ENCODE measurements at places on chromosomes 2 and 18.

DNA sequence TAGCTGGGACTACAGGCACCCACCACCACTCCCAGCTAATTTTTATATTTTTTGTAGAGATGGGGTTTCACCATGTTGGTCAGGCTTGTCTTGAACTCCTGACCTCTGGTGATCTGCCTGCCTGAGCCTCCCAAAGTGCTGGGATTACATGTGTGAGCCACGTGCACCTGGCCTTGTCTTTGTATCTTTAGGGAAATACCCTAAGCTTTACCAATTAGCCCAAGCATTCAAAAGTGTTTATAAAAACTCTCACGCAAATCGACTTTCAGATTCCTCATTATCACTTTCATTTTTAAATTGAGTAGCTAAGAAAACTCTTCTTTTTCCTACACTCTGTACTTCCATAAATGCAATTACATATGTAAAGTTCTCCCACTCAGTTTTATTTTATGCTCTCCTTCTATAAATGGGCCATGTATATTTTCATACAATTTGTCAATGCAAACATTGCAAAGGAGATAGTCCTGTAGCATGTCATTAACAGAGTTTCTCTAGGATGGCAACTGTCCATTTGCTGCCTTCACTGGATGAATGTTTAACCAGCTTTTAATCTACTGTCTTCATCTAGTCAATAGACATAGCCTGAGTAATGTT lies 326.2 kb upstream of the LRATD1 start:
- DNase-seq, result no peak

DNA sequence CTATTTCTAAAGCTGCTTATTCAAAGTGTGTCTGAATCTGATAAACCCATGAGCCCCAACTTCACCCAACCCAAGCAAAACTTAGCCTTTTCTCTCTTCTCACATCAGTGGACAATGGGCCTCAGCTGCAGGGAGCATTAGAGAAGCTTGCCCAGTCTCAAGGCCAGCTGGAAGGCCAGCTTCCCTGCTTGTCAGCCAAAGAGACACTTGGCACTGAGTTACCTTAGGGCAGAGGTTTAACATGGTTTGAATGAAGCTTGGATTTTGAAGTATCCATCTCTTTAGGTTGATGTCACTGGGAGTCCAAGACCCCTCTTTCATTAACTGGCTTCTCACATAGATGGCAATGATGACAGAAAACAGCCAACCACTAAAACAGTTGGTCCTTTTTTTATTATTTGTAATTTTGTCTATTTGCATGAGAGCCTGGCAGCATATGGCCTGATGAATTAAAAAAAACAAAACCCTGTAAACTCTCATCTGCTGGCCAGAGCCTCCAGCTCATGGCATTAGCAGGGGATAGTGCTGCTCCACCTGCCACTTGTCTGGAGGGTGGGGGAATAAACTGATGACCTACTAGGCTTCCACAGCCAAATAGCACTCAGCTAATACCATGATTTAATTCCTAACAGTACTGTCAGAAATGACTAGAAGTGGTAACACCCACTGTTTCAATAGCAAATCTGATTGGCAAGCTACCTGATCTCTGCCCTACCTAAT lies 137.0 kb downstream of the UBE2E3 start:
- no peak for DNase-seq

DNA sequence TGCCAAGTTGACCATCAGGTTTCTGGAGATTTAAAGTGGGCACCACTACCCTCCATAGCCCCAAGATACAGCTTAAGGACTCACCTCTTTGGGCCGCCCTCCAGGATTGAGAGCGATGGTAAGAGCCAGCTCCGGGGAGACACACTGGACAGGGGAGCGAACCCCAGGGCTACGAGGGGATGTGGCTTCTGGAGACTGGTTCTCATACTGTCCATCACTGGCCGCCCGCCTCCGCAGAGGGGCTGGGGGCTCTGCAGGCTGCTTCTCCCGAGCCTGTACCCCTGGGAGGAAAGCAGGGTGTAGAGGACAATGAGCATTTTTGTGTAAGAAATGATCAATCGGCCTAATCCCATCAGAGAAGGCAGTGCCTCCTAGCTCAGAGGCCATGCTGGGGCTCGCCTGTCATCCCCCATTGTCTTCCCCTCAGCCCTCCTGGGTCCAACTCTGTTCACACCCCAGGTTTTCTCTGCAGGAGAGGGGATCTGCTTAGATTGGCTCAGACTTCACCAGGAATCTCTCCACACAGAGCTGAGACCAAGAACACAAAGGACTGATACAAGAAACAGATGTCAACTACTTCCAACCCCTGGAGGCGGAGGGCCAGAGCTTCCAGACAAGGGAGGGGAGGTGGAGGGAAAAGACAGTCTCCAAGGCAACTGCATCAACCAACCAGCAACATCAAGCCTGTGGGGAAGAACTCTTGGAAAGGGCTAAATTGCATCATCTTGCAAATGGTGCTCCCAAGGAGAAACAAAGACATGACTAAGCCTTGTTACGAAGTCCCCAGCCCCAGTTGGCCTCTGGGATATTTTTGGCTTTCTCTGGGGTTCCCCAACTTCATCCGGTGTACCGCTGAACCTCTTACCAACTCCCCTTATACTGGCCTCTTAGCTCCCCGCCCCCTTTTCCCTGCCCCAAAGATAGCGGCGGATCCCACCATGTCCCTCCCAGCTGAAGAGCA lies 166.6 kb downstream of the TNS1 start:
- no peak for DNase-seq

DNA sequence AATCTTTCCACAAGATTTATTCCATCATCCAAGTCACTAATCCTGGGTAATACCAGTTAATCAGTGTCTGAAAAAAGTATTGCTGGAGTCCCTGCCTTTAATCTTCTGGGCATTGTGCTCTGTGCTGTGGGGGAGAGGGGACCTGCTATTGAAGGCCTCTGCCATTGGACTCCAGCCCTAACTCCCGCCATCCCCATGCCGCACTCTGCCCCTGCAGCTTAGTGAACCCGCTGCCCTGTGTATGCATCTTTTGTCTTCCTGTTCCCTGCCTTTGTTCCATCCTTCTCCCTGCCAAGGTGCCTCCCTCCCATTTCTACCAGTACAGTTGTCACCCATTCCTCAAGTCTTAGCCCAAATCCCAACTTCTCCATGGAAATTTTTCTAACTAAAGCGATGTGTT lies 113.8 kb upstream of the EPAS1 start:
- no peak for DNase-seq

DNA sequence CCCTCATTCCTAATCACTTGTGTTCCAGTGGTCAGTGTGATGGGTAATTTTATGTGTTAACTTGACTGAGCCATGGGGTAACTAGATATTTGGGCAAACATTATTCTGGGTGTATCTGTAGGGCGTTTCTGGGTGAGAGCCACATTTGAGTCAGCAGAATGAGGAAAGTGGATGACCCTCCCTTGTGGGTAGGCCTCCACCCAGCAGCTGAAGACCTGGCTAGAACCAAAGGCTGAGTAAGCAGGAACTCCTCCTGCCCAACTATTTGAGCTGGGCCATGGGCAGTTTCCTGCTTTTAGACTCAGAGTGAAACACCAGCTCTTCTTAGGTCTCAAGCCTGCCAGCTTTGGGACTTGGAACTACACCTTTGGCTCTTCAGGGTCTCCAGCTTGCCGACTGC lies 141.8 kb downstream of the ACKR3 start:
- DNase-seq, result no peak

- DNase-seq, result no peak
Observed at GRCh38 chr2:105362862-105363591, 25.7 kb downstream of the C2orf49 start.

DNA sequence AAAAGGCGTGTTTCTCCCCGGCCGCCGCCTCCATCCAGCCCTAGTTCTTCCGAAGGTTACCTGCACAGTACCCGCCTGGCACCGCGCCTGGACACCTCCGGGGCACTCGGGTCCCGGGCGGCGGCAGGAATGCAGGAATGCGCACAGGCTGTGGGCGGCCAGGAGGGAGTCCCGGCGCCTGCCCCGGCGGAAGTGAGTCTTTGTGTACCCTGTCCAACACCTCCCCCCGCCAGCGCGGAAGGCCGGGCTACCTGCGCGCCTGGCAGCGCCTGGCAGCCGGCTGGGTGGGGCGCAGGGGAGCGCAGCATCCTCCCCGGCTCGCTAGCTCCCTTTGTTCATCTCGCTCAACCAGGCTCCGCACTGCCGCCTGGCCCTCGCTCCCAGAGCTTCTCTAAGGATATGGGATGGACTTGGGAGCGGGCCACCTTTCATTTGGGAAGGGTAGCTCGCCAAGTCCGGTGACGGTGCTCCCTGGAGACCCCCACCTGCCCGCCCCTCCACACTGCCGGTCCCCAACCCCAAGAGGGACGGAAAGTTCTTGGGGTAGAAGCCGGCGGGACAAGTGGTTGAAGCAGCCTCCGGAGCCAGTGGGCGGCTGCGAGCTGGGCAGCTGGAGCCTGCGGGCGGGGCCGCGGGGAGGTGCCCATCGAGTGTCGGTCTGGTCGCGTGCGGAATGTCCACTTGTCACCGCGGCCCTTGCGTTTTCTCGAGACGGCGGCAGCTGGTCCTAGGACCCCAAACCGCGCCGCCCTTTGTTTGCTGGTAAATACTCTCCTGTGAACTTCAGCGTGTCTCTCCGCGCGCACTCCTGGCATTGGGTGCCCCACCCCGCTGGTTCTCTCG lies 1.2 kb upstream of the ST6GAL2 start:
- peak; percentile 15 for DNase-seq

DNA sequence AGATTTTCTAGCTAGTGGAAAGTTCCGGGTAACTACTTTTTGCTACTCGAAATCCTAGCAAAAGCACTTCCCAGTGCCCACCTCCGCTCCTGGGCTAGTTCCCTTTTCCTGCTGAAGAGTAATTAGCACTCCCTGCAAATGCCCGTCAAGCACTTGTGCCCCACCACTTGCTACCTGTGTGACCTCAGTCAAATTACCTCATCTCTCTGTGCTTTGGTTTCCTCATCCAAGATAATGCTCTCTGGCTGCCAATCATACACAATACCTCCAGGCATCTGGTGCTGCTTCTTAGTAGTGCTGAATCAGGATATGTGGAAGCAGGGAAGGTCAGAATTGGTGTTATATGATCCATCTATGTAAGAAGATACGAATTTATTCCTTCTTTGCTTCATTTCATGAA lies 102.1 kb upstream of the CDCA7 start:
- no peak for DNase-seq

DNA sequence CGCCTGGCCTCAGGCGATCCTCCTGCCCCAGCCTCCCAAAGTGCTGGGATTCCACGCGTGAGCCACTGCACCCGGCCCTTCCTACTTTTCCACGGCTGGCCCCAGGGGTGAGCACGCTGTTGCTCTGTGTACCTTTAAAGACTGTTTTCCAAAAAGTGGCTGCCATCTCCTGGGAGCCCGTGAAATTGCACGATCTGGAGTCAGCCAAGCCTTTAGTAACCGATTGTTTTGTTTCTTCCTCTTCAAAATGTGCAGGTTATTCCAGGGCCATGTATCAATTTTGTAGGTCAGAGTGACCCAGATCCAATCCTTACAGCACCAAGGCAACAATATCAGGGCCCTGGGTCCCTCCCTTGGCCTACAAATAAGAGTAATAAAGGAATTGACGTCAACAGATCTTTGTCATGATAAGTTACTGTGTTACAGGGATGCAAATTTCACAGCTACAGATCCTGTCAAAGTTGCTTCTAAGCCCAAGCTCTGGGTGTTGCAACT lies 135.6 kb upstream of the ZNF236 start:
- DNase-seq, result no peak

DNA sequence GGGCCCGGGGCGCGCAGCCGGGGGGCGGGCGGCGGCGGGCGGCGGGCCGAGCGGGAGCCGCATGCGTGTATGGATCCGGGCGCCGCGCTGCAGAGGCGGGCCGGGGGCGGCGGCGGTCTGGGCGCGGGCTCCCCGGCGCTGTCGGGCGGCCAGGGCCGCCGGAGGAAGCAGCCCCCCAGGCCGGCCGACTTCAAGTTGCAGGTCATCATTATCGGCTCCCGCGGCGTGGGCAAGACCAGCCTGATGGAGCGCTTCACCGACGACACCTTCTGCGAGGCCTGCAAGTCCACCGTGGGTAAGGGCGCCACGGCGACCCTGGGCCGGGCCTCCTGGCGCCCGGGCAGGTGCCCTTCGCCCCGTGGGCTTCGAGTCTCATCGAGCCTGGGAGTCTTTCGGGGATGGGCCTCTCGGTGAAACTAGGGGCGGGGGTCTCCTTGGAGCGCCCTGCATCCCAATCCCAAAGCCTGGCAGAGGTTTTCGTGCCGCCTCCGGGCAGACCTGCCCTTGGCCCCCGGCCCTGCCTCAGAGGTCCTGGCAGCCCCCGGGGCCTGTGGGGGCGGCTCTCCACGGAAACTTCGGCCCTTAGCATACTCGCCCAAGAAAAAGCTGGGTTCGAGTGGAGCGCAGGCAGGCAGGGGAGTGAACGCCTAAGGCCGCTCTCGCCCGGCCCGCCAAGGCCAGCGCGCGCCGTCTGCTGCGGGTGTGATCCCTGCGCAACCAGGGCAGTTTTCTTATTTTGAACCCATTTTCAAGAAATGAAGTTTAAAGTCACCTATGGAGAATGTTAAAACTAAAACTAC lies 622 bp downstream of the RAB12 start:
- no peak for DNase-seq

DNA sequence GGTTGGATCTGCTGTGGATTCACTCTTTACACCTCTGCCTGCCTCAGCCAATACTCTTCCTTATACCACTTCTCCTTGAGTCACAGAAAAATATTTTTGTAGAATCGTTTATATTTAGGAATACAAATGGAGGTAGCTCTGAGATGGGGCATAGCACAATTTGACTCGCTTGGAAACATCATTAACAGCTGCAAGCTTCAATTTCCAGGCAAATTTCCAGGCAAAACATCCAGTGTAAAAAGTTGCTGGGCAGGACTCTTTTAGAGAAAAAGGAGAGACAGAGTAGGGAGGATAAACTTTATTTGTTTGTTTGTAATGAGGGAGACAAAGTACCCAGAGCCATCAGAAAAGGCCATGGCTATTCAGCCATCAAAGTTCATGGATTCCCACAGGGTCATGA lies 74.4 kb upstream of the SOX11 start:
- no peak for DNase-seq

- no peak for DNase-seq
Observed at GRCh38 chr2:59779571-59779970, 773.9 kb downstream of the BCL11A start.

GRCh38 chr18:37429791-37430190 lies 135.8 kb downstream of the CELF4 start:
- DNase-seq, result no peak

- DNase-seq, result no peak
Observed at GRCh38 chr18:9708434-9709303, 568 bp downstream of the RAB31 start.

DNA sequence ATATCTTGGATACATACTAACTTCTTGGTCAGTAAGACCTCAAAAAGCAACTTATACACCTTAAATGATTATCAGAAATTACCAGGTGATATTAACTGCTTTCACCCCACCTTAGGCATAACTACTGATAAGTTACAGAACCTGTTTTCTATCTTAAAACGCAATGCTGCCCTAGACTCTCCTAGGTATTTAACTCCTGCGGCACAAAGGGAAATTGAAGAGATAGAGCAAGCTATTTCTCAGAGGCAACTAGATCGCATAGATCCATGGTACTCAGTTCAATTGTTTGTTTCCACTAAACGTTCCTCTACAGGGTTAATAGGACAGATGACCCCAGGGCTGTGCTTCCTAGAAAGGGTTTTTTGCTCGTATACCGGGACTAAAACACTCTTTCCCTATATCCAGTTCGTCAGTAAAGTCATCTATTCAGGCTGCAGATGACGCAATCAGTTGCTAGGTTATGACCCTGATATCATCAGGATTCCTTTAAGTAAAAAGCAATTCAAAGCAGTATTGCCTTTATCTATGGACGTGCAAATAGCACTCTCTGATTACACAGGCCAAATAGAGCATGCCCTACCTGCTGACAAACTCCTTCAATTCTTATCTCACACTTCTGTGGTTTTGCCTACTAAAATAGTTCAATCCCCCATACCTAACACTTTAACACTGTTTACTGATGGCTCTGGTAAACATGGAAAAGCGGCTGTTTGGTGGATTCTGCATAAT lies 62.3 kb upstream of the MYO3B start:
- DNase-seq, result no peak

GRCh38 chr2:186714611-186715010 lies 20.8 kb downstream of the FAM171B start:
- no peak for DNase-seq
